ENCODE measurements at places on chromosomes 1 and 21.

DNA sequence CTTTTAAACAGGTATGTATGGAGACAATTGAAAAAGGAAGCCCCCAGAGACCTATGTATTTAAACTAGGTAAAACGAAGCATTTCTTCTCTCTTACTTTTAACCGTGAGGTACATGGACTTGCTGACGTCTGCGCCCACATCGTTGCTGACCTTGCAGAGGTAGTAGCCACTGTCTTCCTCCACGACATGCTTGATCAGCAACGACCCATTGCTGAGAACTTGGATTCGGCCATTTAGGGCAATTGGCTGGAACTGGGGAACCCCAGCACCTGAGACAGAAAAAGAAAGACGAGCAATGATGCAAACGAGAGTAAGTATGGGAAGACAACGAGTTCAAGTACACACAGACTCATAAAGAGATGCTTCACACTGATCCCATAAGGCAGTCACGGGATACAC lies 408.8 kb downstream of the PCP4 start:
- DNase-seq, result no peak

GRCh38 chr1:215344539-215344938 lies 222.6 kb upstream of the KCTD3 start:
- DNase-seq, result no peak

GRCh38 chr1:4585216-4585615 lies 69.2 kb upstream of the AJAP1 start:
- DNase-seq, result peak; percentile 2

- DNase-seq, result no peak
Observed at GRCh38 chr1:237287876-237288521, 246.0 kb downstream of the RYR2 start.

DNA sequence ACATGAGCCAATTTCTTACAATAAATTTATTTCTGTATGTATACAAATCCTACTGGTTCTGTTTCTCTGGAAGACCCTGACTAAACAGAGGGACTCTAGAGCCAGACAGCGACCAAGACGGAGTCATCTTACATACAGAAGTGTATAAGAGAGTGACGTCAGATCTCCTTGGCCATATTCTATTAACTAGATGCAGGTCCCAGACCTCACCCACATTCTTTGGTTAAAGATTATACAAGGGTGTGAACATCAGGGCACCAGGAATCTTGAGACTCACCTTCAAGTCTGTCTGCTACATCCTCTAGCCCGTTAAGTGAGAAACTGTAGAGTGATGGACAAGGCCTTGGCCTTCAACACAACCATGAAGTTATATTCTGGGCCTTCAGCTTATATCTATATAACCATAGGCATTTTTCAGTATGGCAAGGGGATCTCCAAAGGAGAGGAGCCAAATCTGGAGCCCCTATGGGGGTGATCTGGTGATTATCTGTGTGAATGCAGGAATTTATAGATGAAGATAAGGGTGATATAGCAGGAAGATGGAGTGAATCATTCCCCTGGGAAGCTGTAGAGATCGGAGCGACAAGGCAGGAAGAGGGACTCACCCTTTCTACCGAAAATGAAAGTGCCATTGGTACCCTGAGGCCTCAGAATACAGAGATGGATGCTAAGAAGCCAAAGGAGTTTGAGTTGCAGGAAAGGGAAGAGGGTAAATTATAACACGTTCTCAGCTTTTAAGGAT lies 83.9 kb downstream of the ADAMTS1 start:
- no peak for DNase-seq

GRCh38 chr1:165930961-165931360 lies 103.5 kb downstream of the UCK2 start:
- no peak for DNase-seq

- no peak for DNase-seq
Observed at GRCh38 chr1:57672346-57673140, 248.7 kb upstream of the DAB1 start.

DNA sequence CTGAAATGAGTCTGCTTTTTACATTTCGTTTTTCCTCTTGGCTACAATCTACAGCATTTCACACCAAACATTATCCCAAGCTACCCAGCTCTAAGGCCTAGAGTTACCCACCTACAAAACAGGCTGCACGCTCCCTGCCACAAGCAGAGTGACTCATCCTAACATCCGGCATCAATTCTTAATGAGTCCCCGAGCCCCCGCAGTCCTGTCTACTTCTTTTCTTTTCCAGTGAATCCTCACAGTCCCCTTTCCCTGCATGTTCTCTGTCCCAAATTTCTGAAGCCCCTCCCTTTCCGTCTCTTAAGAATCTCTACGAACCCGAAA lies 650 bp downstream of the PCNX2 start:
- peak; percentile 36 for DNase-seq

GRCh38 chr1:178048426-178048825 lies 45.5 kb upstream of the RASAL2 start:
- DNase-seq, result no peak

GRCh38 chr1:28296401-28297261 lies 32.2 kb upstream of the MED18 start:
- no peak for DNase-seq

GRCh38 chr1:119046785-119047438 lies 58.8 kb upstream of the TBX15 start:
- no peak for DNase-seq

GRCh38 chr1:44775930-44776729 lies 790 bp downstream of the RPS8 start:
- no peak for DNase-seq

DNA sequence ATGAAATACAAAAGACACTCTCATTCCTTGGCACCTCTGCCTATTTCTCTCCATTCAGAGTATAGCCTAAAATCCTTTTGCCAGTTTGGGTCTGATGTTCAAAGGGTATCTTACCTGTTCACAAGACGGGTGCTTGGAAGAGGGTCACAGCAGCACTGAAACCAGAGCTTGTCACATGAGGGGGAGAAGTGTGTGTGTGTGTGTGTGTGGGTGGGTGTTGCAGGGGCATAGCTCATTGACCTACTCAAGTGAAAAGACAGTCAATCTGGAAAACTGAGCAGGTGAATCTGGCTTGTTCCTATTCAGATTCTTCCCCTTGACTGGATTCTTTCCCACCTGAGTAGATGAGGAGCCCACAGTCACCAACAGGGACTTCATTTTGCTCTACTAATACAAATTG lies 63.9 kb downstream of the KCTD3 start:
- no peak for DNase-seq

- DNase-seq, result no peak
Observed at GRCh38 chr1:170586321-170587252, 54.6 kb downstream of the GORAB start.

DNA sequence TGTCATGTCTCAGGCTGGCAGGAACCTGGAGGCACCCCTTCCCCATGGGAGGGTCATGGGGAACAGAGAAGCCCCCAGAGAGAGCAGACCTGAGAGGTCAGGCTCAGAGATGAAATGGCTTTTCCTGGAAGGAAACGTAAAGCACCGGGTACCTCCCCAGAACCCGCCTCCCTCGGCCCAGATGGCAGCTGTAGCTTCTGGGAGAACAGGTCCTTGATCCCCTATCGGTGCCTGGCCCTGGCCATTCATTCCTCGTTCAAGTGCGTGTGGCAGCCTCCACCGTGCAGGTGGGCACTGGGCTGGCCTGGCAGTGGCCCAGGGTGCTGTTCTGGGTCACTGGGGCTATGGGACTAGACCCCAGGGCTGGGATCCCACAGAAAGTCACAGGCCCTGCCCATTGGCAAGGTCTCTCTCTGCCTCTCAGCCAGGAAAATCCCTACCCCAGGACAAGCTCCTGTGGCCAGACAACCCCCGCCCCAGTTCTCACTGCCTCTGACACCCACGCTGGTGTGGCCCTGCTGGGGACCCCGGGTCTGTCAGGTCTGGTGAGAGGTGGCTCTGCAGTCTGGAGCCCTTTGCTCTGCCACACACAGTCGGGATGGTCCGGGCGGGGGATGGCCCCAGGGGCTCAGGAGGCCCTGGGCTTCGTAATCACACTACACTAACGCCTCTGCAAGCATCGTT lies 183.2 kb upstream of the VAMP3 start:
- no peak for DNase-seq

GRCh38 chr1:152197361-152197941 lies 26.5 kb downstream of the HRNR start:
- DNase-seq, result no peak

- DNase-seq, result no peak
Observed at GRCh38 chr1:4710592-4711415, 56.4 kb downstream of the AJAP1 start.

DNA sequence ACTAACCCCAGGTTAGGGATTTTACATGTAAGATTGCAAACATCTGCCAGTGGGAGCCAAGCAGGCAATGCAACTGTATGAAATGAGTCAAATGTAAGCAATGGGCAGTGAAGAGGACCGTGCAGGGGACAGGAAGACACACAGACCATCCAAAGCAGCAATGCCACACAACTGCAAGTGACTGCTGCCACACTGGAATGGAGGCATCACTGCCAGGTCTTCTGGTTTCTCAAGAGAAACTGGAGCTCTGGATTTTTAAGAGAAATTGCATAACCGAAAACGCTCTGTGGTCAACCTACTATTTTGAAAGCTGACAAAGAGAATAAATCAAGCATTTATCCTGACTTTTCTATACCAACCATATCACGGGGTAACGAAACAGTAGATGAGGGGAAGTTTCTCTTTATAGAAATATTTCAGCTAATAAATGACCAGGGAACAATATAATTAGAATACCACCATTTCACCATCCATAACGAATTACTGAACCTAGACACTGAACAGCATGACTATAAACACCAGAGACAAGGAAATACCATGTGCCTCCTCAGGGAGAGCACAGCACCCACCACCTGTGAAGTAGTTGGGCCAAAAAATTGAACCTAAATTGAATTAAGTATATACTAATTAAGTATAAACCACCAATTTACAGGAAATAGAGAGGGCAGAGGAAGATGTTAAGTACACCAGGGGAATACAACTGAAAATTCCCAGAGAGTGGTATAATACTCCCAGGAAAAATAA lies 4.4 kb downstream of the AK2 start:
- no peak for DNase-seq

DNA sequence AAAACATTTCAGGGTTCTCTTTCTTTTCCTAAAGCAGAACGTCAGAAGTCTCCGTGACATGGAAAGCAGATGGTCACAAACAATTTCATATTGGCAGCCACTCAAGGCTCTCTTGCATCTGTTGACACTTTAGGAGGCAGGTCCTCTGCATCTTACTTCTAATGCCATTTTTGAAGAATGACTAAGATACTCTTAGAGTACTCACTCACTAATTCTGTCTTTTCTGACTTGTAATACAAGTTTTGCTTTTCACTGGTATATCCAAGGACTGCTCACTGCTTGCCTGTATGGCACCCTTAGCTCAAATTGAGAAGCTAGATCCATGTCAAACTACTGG lies 68.3 kb downstream of the PRRX1 start:
- DNase-seq, result no peak

DNA sequence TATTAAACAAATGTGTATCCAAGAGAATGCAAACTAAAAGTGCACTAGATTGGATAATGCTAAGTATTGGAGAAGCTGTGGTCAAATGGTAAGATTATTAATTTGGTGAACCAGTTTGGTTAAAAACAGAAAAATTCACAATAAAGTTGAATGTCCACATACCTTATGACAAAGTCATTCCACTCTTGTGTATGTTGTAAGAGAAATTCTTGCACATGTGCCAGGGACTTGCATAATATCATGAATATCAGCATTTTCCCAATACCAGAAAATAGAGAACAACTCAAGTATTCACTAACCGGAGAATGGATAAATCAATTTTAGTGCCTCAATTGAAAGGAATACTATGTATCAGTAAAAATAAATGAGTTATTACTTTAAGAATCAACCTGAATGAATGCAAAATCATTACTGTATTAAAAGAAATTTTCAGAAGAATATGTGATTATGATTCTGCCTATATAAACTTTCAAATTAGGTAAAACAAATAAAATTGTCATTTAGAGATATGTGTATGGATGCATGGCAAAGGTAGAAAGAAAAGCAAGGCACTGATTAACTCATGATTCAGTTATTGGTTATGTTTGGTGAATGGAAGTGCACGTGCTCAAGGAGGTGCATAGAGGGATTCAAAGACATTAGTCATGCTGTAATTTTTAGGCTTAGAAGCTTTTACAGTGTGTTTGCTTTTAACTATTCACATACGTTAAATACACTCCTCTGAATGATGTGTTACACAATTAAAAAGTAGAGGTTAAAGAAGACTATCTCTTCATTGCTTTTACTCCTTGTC lies 217.4 kb upstream of the KCNK2 start:
- DNase-seq, result peak; percentile 39

DNA sequence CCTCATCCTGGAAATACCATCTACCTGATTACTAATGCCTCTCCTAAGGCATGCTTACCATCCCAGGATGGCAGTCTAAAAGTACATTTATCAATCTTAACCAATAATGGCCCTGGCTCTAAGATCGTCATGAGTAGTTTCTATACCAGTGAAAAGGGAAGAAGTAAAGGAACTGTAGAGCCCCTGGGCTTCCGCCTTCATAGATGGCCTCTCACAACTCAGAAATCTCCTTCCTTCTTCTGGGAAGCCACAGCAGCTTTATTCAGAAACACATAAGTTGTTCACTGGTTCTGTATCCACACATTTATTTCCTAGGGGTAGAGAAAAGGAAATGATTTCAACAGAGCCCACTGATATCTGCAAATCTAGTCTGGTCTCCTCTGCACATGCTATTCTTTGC lies 41.0 kb upstream of the CD5L start:
- DNase-seq, result no peak

DNA sequence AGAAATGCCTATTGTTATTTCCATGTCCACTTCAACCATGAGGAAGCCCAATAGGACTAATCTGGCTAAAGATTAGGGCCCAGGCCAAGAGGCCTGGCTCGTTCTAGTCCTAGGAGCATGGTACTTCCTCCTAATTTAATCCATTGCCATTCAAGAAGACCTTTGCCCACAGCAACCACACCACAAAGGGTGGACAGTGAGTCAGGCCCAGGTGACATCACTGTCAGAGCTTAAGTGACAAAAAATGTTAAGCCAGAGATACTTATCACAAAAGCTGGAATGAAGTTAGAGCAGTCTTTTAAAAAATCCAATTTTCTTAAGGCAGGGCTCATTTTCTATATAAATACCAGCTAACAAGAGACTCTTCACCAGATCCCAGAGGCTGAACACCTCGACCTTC lies at the start of gene SPRR3:
SPRR3 (plus strand) TSS at position 368 of the 400 bp plus-strand sequence. CDS start 1,272 bp downstream, outside the sequence.
- no peak for DNase-seq

GRCh38 chr1:59664166-59664565 lies 150.6 kb upstream of the HOOK1 start:
- DNase-seq, result no peak

Measured in NCI-H460 (cell line).